ENCODE measurements at places on chromosomes 5 and 9. TPM values are rescaled to one million over a fixed set of nuclear protein-coding genes. Genes with fewer than 3 reads are reported as not detected.
A peak's percentile ranks its signal among the peaks of the same experiment; 100 is the strongest.

PROB1 gene
- 4.3 TPM for total RNA-seq

- H3K27me3 ChIP-seq = no peaks in the 10 kb centered on the region
- no peak overlapping the region for H3K4me3 ChIP-seq
- no peaks in the 10 kb centered on the region for H3K4me1 ChIP-seq
Measured at GRCh38 chr9:33645706-33646105, 121.7 kb downstream of the ANKRD18B start.

DNA sequence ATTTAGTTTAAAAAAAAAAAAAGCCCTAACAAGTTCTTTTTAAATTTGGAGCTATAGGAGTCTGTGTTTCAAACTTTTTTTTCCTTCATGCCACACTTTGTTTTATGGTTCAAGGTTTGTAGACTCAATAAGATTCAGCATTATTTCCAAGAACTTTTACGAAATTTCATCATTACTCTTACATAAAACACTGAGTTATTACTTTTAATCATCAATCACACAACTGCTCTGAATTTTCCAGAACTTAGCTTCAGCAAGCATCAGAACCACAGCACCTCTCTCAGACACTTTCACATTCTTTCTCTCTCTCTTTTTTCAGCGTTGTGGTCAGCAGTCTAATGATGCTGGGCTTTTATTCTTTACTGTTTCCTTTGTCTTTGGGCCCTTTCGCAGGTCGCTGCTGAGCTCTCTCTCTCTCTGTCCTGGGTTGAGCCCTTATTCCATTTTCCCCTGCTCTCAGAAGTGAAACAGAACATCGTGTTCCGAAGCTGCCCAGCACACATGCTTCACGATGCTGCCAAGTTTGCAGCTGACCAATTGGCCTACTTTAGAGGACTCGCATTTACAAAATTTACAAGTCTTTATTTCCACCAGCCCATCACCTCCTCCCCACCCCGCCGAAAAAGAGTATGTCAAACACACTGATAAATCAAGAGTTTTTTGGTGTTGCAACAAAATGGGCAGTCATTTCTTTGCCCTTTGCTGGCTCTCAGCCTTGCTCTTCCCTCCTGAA lies 44.6 kb upstream of the PIK3R1 start:
- H3K27me3 ChIP-seq = no peaks in the 10 kb centered on the region
- no peak overlapping the region for H3K4me3 ChIP-seq
- H3K4me1 ChIP-seq = peaks cover 19% of the 10 kb centered on the region
- H3K36me3 ChIP-seq = no peaks in the 10 kb centered on the region
- DNase-seq = peak; percentile 59

MCTP1 gene
- total RNA-seq = 112 TPM

Data from ascending aorta (tissue), 2 donors.